Kidney tubule cell (primary cell): ENCODE measurements at places on chromosomes 7 and 10.

DNA sequence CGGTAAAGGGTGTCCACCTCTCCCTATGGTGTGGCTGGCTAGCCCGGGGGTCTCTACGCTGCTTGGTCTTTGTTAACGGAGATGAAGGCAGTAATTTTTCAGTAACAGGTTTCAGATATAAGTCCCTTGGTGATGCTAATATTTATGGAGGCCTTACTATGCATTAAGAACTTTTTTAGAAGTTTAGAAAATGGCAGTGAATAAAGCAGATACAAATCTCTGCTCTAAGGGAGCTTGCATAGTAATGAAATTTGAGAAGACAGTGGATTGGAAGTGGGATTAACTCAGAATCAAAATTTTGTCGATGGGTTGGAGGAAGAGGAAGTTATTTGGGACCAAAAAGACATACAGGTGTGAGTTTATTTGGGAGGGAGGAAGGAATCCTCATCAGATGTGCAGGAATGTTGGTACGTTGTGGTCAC, 445 bp downstream of the SSBP1 start:
- no peak for DNase-seq

DNA sequence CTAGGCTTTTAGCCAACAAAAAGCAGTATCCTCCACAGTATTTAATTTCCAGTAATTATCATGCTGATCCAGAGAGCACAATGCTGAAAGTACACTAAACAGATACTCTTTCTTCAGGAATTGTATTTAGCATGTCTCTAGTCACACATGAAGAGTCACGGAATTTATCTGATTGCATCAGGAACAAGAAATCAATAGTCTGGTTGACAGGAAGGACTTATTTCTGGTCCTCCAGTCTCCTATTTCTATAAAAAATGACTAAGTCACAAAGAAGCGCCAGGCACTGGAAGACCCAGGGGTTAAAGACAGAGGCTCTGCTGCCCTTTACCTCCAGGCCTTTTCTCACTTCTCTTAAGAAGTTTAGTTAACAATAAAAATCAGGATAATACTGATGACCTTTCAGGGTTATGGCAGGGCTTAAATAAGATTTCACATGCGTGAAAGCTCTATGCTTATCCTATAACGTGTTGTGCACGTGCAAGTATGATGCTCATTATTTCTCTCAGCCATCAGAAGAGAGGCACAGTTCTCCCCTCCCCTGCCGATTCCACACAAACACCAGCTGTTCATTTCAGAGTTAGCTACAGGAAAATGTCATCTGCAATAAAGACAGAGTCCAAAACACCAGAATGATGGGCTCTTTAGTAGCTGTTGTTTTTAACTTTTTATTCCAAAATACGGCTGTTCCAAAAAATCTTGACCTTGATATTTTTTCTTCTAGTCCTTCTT, 36.9 kb downstream of the SLC26A4 start:
- peak; percentile 9 for DNase-seq

DNA sequence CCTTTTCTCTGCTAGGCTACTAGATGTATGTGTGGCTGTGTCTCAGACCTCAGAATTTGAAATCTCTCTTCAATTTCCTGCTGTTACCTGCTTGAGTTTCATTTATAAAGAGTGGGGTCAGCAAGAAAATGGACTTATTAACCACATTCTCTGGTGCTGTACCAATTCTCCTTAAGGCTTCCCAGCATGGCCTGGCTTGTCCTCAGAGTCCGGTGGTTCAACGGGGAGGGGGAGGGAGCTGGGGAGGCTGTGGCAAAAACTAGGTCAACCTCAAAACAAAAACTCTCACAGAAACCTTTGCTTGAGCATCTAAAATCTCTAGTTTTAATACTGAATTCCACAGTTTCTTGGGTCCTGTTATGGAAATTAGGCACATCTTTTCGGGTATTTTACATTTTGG, 389.1 kb upstream of the COBL start:
- no peak for DNase-seq

DNA sequence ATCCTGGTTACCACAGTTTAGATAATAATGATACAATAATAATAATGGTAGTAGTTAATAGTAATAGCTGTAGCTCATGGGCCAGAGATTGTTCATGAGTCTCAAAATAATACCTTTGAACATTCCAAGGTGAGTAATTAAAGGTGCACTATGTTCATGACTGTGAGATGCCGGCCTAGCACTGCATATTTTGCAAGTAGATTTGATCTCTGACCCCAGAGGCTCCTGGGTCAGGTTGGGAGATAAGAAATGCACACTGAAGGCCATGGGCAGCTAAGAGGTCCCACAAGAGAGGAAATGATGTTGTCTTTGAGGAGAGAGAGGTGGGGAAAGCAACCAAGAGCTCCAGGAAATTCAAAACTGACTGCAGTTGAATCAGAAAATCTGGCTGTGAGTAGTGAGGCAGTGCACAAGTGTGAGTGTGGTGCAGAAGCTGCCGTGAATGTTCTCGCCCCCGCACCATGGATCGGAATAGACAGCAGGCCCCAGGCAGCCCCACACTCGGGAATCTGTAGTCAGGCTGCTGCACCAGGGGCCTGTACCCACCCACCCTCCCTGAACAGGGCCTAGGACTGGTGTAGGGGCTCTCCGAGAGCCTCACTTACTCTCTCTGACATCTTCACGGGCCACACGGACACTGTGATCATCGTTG, 11.9 kb downstream of the CPXM2 start:
- no peak for DNase-seq

GRCh38 chr10:72186258-72186981, 29.4 kb upstream of the ANAPC16 start:
- no peak for DNase-seq

GRCh38 chr10:105714728-105715127, 1073.6 kb downstream of the SORCS3 start:
- DNase-seq, result peak; percentile 51

GRCh38 chr10:132709471-132709951, 76.4 kb downstream of the NKX6-2 start:
- DNase-seq, result no peak

DNA sequence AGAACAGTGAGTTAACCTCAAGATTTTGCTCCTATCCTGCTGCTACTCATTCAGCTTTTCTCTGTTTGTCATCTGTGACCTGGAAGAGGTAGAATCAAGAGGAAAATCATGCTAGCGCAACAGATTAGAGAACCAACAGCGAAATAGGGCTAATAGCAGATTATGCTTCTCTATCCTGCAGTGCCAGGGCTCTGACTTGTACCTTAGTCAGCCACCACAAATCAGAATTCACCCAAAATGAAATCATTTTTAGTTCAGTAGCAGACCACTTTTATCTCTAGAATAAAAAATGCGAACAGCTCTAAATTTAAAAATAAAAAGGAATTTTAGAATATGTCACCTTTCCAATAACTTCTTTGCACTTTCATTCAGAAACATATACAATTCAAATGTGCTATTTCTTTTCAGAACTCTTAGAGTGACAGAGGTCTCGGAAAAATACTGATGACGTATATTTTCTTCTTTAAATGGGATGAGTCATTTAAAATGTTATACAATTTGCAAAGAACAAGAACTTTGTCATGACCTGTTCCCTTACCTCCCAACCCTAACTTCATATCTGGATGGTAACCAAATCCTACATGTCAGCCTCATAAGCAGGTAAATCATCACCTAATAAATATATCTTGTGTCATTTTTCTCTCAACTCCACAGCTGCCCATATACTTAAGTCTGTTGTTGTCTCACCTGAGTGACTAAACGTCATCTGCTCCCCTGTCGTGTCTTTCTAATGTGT, 896.4 kb downstream of the PCDH15 start:
- DNase-seq, result no peak

GRCh38 chr7:109926738-109927137, 1164.2 kb upstream of the LRRN3 start:
- DNase-seq, result no peak

- DNase-seq, result peak; percentile 90
Measured at GRCh38 chr10:99682032-99682431, 22.7 kb downstream of the ENTPD7 start.

DNA sequence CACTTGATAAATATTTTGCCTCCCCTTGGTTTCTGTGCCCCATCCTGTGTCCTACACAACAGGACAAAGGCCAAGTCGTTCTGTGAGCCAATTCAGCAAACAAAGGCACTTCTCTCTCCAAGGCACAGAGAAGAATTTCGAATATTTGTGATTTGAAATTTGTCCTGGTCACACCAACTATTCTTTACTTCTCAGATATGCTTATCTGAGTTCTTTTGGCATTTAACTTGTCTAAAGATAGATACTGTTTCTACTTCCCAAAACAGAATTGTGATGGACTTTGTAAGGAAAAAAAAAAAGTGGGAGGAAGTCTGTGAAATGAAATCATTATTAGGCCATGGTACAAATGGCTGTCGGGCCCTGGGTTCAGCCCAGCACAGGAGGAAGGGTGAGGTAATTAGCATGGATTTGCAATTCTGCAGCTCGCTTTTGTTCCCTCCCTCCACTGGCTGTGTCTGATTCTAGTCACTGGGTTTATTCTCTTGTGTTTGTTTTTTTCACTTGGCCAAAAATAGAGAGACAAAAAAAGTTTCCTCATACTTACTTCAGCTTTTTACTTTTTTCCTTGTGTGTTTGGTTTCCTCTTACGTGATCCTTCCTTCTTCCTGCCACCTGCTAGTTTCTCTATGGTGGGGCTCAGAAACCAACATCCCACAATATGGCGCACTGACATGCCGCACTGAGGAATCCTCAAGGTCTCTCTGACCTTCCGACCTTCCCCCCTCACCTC, 108.2 kb upstream of the MKLN1 start:
- no peak for DNase-seq

DNA sequence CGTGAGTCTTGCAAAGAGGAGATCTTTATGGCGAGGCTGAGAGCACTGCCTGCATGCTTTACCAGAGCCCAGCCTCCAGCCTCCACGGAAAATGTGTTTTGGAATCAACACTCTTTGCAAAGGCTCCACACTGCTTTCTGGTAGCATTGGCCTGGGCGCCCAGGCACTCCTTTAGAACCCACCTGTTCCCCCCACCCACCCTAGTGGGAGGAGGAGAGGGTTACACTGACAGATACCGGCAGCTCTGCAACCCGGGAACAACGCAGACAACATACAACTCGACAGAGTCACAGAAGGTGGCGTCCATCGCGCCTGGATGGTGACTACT, 5.5 kb upstream of the MNX1 start:
- DNase-seq, result no peak

GRCh38 chr10:77849039-77849664, 77.4 kb downstream of the DLG5 start:
- DNase-seq, result no peak

DNA sequence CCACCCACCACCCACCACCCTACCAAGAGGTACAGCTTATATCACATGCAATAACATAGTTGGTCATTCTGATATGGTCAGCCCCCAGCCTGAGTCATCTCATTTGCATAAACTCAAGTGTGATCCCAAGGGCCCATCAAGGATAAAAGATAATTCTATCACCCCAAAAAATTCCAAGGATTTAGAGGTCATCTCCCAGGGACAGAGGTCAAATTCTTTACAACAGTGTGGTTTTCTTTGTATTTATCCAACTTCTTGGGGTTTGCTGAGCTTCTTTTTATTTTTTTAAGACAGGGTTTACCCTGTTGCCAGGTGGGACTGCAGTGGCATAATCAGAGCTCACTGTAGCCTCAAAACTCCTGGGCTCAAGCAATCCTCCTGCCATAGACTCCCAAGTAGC, 9.4 kb upstream of the GTPBP10 start:
- DNase-seq, result peak; percentile 33

DNA sequence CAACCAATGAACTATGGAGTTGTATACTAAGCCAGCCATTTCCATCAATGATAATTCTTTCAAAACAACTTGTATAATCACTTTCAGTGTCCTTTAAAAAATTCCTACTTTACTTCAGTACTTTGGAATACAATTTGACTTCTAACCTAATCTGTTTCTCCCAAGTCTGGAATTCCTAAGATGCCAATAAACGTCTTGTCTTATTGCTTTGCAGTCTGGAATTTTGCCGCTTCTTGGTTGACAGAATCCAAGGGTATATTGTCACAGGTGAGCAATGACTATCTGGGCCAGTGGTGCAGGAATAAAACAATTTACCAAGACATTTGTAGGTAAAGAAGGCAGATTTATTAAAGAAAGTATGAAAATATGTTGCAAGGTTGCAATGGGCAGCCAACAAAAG, 21.8 kb downstream of the RP9 start:
- peak; percentile 54 for DNase-seq

GRCh38 chr7:40909346-40909980, 774.7 kb downstream of the SUGCT start:
- no peak for DNase-seq

DNA sequence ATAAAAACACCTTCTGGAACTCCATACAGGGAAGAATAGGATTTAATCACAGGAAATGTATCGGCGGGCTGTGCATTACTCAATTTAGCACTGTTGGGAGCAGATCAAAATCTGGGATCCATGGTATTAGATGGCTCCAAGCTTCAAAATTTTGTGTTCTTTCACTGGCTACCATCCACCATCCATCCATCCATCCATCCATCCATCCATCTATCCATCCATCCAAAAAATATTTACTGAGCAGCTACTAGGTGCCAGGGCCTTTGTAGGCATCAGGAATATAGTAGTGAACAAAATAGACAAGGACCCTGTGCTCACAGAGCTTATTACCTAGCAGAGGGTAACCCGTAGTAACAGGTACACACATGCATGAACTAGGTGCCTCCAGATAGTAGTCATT, 280.2 kb downstream of the CCDC3 start:
- DNase-seq, result no peak

DNA sequence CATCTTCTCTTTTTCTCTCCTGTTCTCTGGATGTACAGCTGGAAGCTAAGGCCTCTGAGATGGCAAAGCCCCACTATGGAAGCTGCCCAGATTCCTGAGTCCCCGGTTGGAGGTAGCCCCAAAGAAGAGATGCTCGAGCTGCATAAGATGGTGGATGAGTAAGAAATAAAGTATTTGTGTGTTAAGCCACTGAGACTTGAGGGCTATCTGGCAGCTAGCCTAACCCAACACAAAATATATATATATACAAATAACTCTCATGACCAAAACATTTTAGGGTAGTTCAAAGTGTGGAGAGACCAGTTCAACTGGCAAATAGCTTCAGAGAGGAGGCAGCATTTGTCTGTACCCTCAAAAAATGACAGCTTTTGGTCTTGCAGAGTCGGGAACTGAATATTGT, 72.4 kb upstream of the PDE1C start:
- peak; percentile 28 for DNase-seq

- peak; percentile 9 for DNase-seq
Measured at GRCh38 chr7:152859781-152860191, 100.2 kb downstream of the ACTR3B start.

- no peak for DNase-seq
Measured at GRCh38 chr7:5296015-5296610, 13.4 kb downstream of the SLC29A4 start.
